ENCODE measurements at places on chromosomes 12 and 14.
A peak's percentile ranks its signal among the peaks of the same experiment; 100 is the strongest.

DNA sequence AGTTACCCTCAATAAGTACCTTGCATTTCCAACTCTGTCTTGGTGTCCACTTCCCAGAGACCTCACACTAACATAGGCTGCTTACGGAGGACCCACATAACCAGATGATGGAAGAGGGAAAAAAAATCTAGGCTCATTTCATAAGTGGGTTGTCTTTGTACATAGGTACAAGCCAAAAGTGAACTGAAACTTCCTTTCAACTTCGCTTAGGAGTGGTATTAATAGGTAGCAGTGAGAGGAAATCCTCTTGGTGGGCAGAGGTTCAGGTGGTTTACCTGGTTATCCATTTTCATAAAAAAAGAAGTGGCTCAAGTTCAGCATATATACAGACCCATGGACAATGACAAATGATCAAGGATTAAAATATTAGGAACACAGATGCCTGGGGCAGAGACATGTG is 35.8 kb upstream of the RNU6-7 start:
- DNase-seq = no peak

GRCh38 chr14:55340482-55340881 is 69.3 kb downstream of the FBXO34 start:
- no peak for DNase-seq

DNA sequence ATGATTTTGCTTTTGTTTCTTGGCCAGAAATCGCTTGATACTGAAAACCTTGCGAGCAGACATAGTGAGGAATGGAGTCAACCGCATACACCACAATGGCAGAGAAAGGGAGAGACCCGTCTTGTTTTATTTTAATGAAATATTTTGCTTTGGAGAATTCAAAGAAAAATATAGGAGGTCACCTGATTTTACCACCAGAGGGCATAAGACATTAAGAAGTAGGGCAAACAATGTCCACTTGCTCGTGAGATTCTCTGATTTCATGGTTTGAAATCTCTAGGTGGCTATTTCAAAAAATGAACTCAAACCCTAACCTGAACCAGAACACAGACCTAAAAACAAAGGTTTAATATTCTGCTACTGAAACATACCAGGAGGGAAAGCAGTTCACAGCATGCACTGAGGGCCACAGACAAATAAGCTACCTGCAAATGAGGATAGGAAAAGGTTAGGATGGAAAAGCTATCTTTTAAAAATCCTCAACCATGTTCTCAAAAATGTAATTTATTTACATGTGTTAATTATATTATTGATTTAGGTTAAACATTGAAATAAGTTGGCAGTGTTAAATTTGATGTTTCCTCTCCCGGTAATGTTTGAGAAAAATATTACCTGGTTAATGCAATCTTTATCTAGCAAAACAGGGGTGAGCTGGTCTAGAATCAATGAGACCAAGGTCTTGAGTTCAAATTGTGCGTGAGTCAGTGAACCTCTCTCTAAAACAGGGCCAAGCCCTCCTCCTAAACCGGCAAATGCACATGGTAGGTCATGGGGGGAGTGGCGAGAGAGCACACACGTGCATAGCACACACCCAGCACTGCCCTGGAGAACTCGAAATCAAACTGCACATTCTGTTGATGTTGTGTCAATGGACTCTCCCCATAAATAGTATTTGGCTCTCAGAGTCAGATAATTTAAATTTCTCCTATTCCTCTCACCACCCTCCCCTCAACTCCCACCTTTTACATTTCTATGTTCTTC is 12.5 kb downstream of the IFNG-AS1 start:
- DNase-seq = no peak

- DNase-seq = no peak
These were observed 2.8 kb downstream of the TBX5 start for GRCh38 chr12:114403011-114403689.

- no peak for DNase-seq
These were observed 71.3 kb downstream of the CRACR2A start for GRCh38 chr12:3681595-3682061.

DNA sequence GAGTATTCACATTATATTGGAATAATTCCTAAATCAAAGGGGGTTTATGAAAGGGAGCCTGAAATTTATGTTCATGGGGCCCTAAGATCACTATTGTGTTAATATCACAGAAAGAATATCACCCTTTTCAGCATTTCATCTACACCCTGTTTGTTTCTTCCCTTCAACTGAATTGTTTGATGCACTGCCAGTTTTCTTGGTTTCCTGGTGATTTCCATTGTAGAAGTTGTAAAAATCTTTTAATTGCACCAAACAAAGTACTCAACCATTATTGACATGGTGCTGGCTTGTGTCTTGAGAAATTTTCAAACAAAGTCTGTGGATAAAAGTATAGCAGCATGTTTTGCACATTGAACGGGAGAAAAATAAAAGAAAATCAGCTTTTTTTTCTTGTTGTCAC is 154.8 kb upstream of the PRKD1 start:
- no peak for DNase-seq

DNA sequence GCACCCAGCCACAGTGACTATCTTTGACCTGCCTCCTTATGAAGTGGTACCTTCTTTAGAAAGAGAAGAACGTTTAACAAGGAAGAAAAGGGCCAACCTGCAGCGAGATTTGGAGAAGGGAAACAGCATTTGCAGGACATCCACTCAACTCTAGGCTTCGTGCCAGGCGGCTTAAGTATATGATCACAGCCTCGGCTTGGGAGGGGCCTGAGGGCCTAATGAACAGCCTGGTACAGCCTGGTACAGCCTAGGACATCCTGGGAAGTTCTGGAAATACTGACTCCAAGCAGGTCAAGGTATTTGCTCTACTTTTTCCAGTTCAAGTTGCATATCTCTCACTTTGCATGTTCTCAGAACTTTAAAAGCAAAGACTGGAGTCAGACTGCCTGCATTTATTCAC is 16.1 kb downstream of the HCAR2 start:
- peak; percentile 33 for DNase-seq

GRCh38 chr12:62640910-62641448 is 174.4 kb downstream of the MON2 start:
- no peak for DNase-seq

GRCh38 chr12:40016980-40017379 is 88.9 kb downstream of the SLC2A13 start:
- DNase-seq = no peak

- DNase-seq = no peak
These were observed 27.8 kb upstream of the NEDD1 start for GRCh38 chr12:96879301-96879700.

GRCh38 chr12:5078423-5078822 is 34.7 kb downstream of the KCNA5 start:
- peak; percentile 57 for DNase-seq

- no peak for DNase-seq
These were observed 15.5 kb downstream of the REM2 start for GRCh38 chr14:22898302-22899090.

DNA sequence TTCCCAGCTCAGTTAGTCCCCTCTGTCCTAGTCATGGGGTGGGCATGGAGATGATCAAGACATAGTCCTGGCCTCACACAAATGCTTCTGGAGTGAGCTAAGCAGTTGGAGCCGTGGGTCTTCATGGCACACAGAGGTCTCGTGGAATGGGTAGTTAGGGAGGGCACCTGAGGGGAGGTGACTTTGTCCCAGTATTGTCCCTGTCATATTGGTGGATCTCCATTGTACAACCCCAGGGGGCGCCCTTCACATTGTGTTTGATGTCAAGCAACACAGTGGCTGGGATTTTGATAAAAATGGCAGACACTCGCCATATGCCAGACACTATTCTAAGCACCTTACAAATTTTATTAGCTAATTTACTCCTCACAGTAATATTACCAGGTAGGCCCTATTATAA is 175.4 kb upstream of the LHX5 start:
- peak; percentile 11 for DNase-seq
